ENCODE measurements at places on chromosomes 4 and X. TPM values are rescaled to one million over a fixed set of nuclear protein-coding genes. Genes with fewer than 3 reads are reported as not detected.

CYTL1 gene
- 0.38 TPM for total RNA-seq

- DNase-seq = no peak
These were observed 29.3 kb downstream of the RAP1GDS1 start for GRCh38 chr4:98290511-98290910.

- no peak for DNase-seq
These were observed 232.2 kb upstream of the FMR1 start for GRCh38 chrX:147679356-147680005.

- DNase-seq = no peak
These were observed 191.6 kb downstream of the ANAPC10 start for GRCh38 chr4:144906181-144906925.

GRCh38 chr4:85399270-85399669, 75.7 kb upstream of the ARHGAP24 start:
- DNase-seq = no peak

GRCh38 chr4:117077760-117078159, 7.6 kb downstream of the TRAM1L1 start:
- DNase-seq = no peak

DNA sequence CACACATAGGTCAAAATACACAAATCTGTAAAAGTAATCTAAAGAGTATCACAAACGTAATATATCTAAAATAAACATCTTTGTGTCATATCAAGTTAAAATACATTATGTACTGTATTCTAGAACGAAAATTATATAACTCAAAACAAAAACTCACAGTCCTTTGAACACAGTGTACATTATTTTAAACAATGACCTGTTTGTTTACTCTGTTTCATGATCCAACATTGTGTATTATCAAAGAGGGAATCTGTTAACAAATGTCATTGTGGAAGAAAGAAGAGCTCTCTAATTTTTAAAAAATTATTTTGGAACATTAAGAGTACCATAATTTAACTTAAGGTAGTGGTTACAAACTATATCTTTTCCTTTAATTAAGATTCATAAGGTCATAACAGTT, 144.1 kb downstream of the FRYL start:
- no peak for DNase-seq

- DNase-seq = no peak
These were observed 1080.9 kb downstream of the FAT4 start for GRCh38 chr4:126395664-126396063.

SGMS2 gene
- total RNA-seq = 0.82 TPM
